C1 segment of cervical spinal cord (tissue), 14 donors: ENCODE measurements at places on chromosomes 6 and 20.

DNA sequence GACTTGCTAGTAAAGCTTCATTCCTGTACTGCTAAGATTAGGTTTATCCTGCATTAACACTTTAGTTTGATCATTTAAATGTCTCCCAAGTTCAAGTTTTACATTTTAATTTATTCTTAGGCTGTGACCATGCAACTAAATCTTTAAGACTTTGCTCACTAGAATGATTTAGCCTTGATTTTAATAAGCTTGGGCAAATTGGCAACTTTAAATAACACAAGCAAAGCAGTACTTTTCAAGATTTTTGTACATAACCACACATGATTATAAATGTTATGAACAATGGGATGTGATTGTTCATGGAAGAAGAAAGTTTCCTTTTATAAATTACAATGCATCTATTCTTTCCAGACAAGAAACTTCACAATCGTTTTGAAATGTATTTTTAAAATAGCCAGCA, 948.0 kb upstream of the EPHA7 start:
- DNase-seq: no peak

DNA sequence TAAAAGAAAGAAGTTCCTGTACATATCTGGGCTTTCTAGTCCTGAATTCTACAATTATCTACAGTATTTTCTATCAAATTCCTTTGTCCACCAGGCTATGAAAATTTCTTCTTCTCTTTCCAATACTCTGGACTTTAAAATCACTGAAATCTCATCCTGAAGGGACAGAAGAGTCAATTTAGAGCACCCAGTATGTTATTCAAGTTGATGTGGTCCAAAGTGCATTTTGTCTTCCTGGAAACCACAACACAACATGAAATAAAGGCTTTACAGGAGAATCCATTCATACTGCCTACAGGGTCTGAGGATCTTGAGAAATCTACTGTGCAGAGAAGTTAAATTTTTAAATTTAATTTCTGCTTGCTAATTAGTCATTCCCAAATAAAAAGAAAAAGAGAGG, 94.9 kb upstream of the ADGRF1 start:
- DNase-seq: no peak

DNA sequence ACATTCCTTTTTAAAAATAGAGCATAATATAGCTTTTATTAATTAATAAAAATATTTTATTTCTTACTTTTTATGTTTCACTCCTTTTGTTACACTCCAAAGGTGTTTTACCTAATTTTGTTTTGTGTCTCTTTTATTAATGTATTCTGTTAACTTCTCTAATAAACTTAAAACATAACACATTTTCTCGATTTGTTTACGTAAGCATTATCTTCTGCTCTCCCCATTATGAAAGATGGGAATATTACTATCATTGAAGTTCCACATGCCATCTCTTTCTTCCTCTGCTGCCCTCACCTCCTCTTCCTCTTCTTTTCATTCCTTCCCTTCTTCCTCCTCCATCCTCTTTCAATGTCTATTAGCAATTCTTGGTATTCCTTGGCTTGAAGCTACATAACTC, 85.0 kb upstream of the HCRTR2 start:
- DNase-seq: no peak

DNA sequence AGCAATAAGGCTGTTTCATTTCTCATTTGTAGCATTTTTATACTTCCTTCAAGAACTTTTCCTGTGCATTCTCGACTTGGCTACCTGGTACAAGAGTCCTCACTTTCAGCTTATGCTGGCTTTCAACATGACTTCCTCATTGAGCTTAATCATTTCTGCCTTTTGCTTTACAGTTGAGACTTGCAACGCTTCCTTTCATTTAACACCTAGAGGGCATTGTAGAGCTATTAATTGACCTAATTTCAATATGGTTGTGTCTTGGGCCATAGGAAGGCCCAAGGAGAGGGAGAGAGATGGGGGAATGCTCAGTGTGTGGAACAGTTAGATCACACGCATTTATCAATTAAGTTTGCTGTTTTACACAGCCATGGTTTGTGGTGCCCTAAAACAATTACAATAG, 37.2 kb downstream of the SLC22A2 start:
- no peak for DNase-seq

DNA sequence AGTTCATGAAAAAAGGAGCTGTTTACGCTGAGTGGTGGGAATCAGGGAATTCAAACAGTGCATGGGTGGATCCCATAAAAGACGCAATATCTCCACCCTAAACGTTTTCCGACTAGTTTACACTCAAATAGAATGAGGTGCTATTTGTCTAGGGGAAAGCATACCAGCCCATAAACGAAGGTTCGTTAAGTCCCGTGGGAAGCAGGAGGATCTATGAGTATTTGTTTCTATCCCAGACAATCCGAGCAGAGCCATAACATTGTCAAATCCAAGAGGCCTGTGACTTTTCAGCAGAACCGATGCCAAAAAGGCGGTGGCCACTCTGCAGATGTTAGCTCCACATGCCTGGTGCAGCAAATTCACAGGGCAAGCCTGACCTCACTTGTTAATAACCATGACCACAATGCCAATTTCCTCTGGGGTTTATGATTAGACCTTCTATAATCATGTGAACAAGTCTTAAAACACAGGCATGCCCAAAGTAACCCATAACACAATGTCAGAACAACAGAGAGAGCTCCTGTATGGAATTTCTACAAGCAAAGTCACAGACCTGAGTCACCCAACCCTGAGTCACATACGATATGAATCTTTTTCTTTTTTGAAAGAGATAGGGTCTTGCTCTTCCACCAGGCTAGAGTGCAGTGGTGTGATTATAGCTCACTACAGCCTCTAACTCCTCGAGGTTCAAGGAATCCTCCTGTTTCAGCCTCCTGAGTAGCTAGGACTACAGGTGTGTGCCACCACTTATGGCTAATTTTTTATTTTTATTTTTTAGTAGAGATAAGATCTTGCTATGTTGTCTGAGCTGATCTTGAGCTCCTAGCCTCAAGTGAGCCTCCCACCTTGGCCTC, 123.3 kb downstream of the KIF13A start:
- DNase-seq: peak; percentile 22

DNA sequence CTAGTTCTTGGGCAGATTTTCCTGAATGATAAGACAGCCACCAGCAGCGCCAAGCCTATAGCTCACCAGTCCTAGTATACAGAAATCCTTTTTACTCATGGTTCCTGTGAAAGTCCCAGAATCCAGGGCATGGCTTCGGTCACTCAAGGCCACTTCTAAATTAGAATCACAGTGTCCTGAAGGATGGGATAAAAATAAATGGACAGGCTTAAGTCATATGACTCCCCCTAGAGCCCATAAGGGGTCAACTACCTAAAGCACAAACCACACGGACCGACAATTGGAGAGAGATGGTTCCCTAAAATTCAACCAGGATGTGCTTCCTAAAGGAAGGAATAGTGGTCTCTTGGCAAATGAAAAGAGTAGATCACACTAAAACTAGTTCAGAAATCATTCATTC, 404.1 kb upstream of the PLCB4 start:
- DNase-seq: no peak

- DNase-seq: peak; percentile 34
Measured at GRCh38 chr6:88166493-88167351, 575 bp upstream of the CNR1 start.

DNA sequence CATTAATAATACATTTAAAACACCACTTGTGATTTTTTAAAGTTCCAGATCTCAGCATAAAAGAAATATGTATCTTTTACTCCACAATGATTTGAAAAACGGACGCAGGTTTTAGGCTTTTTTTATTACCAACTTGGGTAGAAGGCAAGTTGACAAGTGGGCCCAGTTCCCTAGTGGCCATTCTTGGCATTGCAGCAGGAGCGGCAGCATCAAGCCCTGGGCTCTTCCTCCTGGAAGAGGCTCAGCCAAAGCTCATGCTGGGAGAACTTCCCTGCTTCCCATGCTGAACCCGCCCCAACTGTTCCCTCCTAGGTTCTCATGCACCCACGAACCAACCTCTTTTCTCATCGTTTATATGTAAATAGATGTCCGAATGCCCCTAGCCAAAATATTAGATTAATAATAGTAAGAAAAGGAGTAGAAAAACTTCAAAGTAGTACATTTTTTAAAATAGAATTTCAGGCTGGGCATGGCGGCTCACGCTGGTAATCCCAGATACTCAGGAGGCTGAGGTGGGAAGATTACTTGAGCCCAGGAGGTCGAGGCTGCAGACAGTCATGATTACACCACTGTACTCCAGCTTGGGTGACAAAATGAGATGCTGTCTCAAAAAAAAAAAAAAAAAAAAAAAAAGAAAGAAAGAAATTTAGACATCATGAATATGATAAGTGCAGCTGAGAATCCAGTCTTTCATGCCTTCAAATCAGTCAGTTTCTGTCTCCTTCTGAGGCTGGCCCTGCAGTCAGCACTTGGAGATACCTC, 18.2 kb upstream of the MYB start:
- DNase-seq: no peak

- DNase-seq: peak; percentile 2
Measured at GRCh38 chr6:10268611-10269310, 146.1 kb downstream of the TFAP2A start.

DNA sequence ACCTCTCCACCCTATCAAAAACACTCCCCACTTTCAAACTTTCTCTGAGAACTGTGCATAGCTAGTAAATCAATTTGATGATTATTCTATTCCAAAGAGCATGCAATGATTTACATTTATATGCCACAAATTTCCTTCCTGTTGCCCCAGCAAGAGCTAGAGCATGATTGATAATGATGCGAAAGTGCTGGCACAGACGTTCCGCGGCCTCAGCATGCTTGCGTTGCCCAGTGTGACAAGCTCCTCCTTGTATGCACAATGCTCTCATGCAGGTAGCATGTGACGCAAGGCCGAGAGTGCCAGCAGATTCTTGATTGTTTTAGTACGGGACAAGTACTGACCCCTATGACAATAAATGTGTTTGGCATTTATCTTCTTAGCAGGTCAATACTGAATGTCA, 696.3 kb upstream of the SLC35B3 start:
- DNase-seq: no peak

DNA sequence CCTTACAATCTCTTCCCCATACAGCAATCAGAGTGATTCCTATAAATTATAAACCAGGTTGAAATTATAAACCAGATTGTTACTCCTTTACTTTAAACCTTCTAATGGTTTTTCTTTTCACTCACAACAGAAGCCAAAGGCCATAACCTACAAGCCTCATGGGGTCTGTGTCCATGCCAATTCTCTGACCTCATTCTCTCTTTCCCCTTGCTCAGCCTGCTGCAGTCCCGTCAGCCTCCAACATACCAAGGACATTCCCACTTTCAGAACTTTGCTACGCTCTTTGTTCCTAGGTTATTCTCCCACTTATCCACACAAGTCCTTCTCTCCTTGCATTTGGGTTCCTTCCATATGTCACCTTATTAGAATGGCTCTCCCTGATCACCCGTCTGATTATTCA, 277.9 kb upstream of the TCF21 start:
- DNase-seq: no peak

DNA sequence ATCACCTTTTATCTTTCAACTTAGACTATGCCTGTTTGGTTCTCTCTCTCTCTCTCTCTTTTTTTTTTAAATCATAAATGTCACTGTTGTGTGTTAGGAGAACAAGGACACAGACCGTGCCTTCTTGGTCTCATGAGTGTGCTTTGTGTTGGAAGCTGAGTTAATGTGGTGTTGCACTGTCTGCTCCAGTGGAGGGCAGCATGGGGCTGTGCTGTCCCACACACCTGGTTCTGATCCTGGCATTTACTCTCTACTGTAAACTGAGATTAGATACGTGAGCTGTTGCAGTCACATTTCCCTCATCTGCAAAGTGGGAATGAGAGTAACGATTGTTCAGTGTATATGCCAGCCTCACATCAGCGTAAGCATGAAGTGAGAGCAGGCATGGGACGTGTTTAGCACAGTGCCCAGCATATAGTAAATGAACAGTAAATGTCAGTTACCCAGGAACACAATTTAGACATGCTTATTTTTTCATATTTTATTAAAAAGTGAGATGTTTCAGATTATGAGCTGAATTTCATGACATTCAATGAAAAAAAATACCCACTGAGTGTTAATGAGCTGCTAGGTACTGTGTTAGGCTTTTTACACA, 161.1 kb downstream of the FARS2 start:
- no peak for DNase-seq

DNA sequence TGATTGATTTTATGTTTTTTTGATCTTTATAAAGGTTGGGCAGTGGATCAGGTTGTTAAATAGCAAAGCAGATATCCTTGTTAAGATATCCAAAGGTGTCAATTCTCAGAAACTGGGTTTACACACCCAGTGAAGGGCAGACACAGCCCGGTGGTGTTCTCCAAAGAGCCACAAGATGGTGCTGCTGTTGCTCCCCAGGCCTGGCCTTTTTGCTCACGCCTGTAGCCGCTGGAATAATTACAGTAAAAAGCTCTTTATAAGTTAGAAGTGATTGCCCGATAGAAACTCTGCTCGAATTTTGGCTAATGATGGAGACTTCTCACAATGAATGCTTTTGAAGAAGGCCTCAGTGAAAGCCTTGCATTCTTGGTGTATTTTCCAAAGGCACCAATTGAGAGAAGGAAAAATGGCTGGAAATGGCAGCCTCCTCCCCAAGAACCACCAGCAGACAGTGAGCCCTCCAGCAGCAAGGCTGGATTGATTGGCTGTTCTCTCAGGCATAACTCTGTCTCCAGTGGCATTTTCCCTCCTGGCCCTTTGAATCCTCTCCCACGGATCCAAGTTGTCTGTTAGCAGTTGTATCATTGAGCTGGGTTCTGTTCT, 120.5 kb upstream of the CHD6 start:
- DNase-seq: no peak

DNA sequence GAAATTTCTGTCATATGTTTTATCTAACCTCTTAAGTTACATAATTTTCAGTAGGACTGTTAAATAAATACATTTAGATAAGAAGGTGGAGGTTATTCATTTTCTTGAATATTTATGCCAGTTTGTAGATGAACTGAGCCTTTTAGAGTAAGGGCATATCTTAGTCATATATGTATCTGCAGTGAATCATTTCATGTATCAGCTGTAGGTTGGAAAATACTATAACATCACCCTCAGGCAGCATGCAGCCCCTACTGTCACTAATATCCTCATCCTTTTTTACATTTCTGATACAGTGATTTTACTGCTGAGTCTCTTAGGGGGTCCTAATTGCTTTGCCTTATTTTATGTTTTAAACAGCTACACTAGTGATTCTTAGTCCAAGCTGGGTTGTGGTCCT, 19.5 kb upstream of the SUMO4 start:
- no peak for DNase-seq

GRCh38 chr6:152391179-152391880, 245.8 kb downstream of the SYNE1 start:
- DNase-seq: no peak

- no peak for DNase-seq
Measured at GRCh38 chr6:156599978-156600590, 177.1 kb upstream of the ARID1B start.

DNA sequence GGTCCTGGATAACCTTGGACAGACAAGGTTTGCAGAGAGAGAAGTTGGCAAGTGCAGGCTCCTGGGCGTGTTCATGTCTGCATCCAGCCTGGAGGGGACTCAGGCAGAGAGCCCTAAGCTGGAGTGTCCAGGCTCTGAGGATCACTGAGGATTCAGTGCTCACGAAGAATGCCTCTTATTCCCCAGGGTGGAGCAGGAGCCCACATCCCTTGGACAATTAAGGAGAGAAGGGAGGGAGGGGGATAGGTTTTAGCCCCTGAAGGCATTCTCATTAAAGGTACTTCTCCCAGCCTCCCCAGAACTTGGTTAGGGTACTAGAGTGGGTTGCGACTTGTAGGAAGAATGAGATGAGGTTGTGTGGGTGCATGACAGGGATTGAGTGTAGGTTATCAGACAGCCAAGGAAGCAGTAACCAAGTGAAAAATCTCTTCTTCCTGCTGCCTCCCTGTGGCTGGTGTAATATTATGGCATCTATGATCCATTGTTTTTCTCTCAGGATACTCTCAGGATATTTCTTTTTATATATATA, 680 bp downstream of the HLA-DPB1 start:
- DNase-seq: no peak

- no peak for DNase-seq
Measured at GRCh38 chr20:6504826-6505225, 262.7 kb upstream of the BMP2 start.
